ENCODE measurements at places on chromosomes 16 and 17. TPM values are rescaled to one million over a fixed set of nuclear protein-coding genes. Genes with fewer than 3 reads are reported as not detected.

- peaks cover 7% of the 10 kb centered on the region for H3K4me1 ChIP-seq
- DNase-seq = no peak
- H3K36me3 ChIP-seq = peaks cover 3% of the 10 kb centered on the region
- peaks cover 46% of the 10 kb centered on the region for H3K27me3 ChIP-seq
These were observed 21.0 kb upstream of the MTMR4 start for GRCh38 chr17:58535431-58535830.

GRCh38 chr16:10245002-10245401 lies 62.8 kb upstream of the GRIN2A start:
- H3K4me1 ChIP-seq = no peaks in the 10 kb centered on the region
- H3K4me3 ChIP-seq = no peak overlapping the region
- H3K27me3 ChIP-seq = peaks cover 49% of the 10 kb centered on the region
- no peak overlapping the region for H3K27ac ChIP-seq
- DNase-seq = no peak

DNA sequence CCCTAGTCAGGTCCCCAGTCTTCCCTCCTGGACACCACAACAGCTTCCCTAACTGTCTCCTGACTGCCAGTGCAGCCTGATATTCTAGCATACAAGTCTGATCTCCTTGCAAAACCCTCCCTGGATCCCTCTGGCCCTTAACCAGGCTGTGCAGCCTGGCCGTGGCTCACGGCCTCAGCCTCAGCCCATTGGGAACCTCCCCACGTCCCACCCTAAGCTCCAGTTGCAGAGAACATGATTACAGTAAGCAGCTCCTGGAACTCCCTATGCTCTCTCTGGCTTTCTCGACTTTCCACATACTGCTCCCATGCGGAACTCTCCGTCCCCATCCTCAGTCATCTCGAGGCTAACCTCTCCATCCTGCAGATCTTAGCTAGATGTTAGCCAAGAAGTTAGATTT lies 13.0 kb downstream of the ALOX12B start:
- H3K4me3 ChIP-seq = peak overlapping the region; percentile 92
- H3K4me1 ChIP-seq = peaks cover 29% of the 10 kb centered on the region
- H3K27ac ChIP-seq = peak overlapping the region; percentile 45
- peaks cover 11% of the 10 kb centered on the region for H3K36me3 ChIP-seq

DNA sequence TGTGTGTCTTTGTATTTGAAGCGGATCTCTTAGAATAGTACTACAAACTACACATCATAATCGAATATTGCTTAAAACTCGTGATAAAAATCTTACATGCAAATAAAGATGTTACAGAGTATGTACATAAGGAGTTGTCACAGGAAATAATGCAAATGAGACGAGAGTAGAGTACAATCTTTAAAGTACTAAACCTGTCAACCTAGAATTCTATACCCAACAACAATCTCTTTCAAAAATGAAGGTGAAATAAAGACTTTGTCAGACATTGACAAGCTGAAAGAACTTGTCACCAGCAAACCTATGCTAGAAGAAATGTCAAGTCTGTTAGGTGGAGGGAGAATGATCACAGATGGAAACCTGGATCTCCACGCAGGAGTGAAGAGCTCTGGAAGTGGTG lies 83.7 kb upstream of the GNG13 start:
- H3K27ac ChIP-seq = no peak overlapping the region
- H3K4me3 ChIP-seq = no peak overlapping the region
- DNase-seq = no peak
- no peaks in the 10 kb centered on the region for H3K27me3 ChIP-seq
- H3K36me3 ChIP-seq = no peaks in the 10 kb centered on the region

GRCh38 chr17:14622615-14623101 lies 321.8 kb downstream of the HS3ST3B1 start:
- H3K27ac ChIP-seq = no peak overlapping the region
- DNase-seq = no peak
- peaks cover 13% of the 10 kb centered on the region for H3K27me3 ChIP-seq
- H3K4me3 ChIP-seq = no peak overlapping the region
- no peaks in the 10 kb centered on the region for H3K36me3 ChIP-seq
- H3K4me1 ChIP-seq = no peaks in the 10 kb centered on the region

DNA sequence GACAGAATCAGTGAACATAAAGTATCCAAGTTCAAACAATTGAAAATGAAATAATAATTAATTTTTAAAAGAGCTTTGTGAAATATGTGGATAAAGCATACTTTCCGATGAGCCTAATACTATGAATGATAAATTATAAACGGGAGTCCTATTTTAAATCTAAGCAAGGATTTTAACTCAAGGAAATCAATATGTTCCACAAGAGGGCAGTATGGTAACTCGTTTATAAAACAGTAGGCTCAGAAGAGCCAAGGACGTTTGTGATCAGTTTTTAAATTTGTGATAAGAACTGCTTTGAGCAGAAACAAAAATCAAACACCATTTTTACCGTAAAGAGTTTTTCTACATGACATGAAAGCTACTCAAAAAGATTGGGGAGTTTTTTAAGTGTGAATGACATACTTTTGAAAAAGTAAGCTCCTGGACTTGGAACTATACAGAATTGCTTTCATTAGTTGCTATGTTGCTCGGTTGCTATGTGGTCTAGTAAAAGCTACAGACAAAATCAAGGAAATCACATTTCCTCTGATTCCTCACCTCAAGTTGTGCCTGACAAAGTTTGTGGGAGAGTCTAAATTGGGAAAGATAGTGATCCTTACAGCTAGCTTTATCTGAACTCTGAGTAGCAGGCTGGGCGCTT lies 11.8 kb upstream of the TEKT1 start:
- DNase-seq = no peak
- H3K4me3 ChIP-seq = no peak overlapping the region
- peaks cover 5% of the 10 kb centered on the region for H3K36me3 ChIP-seq

Gene KRTAP3-1
- total RNA-seq = not detected

- no peaks in the 10 kb centered on the region for H3K27me3 ChIP-seq
- peaks cover 8% of the 10 kb centered on the region for H3K36me3 ChIP-seq
- no peak overlapping the region for H3K4me3 ChIP-seq
- peaks cover 20% of the 10 kb centered on the region for H3K4me1 ChIP-seq
- no peak overlapping the region for H3K27ac ChIP-seq
These were observed 2.7 kb downstream of the CARMIL2 start for GRCh38 chr16:67647681-67648080.

GRCh38 chr16:4954714-4955113 lies 3.4 kb upstream of the SEC14L5 start:
- H3K4me3 ChIP-seq = no peak overlapping the region
- H3K4me1 ChIP-seq = peaks cover 20% of the 10 kb centered on the region
- H3K36me3 ChIP-seq = peaks cover 5% of the 10 kb centered on the region
- H3K27ac ChIP-seq = no peak overlapping the region
- DNase-seq = no peak
- H3K27me3 ChIP-seq = peaks cover 45% of the 10 kb centered on the region

DNA sequence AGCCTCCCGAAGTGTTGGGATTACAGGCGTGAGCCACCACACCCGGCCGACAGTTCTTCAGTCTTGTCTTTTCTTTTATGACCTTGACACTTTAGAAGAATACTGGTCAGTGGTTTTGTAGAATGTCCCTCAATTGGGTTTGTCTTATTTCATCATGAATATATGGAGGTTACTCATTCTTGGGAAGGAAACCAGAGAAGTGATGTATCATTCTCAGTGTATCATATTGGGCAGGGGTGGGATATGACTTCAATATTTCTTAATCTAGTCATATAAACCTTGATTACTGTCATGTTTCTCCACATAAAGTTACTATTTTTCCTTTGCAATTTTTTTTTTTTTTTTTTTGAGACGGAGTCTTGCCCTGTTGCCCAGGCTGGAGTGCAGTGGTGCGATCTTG lies 36.9 kb downstream of the SNTB2 start:
- H3K36me3 ChIP-seq = peaks cover 2% of the 10 kb centered on the region
- no peak overlapping the region for H3K27ac ChIP-seq
- H3K4me1 ChIP-seq = peaks cover 5% of the 10 kb centered on the region
- no peak for DNase-seq

Gene SNF8
- total RNA-seq = 53.8 TPM

DNA sequence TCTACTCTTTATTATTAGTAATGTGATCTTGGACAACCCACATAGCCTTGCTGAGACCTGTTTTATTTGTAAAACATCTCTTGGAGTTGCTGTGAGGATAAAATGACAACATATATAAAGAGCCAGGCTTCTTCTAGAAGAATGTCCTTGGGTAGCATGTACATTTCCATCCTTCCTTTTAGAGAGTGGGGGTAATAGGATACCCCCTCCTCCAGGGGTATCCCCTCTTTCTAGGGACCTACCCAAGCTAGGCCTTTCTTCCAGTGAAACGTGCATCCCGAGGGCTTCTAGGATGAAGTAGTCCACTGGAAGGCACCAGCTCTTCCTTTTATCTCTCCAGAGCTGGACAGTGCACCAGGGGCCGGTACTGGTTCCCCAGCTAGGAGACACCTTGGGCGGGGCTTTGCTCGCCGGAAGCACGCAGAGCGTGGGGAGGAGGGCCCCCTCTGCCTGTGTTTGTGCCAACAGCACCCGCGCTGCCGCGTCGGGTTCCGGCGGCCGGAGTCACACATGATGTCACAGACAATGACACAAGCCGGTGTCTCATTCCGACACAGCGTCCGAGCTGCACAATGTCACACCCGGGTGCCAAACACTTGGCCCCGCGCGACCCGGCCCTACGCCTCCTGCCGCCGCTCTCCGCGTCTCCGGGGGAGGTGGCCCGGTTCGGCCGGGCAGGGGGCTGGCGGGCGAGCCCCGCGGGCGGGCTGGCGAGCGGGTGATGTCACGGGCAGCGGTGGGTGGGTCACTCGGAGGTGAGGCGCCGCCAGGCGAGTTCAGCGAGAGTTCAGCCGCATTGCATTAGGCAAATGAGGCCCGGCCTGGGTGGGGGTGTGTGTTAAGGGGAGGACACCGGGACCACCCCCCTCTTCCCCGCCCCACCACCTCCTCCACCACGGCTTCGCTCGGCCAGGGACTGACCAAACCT lies 23.4 kb downstream of the GJD3 start:
- H3K4me3 ChIP-seq = peak overlapping the region; percentile 82
- H3K4me1 ChIP-seq = peaks cover 66% of the 10 kb centered on the region
- DNase-seq = peak; percentile 84
- H3K36me3 ChIP-seq = peaks cover 5% of the 10 kb centered on the region
- H3K27ac ChIP-seq = peak overlapping the region; percentile 94
- no peaks in the 10 kb centered on the region for H3K27me3 ChIP-seq

GRCh38 chr17:41617698-41618097 lies 5.1 kb upstream of the KRT16 start:
- no peak overlapping the region for H3K4me3 ChIP-seq
- no peaks in the 10 kb centered on the region for H3K36me3 ChIP-seq
- H3K27ac ChIP-seq = no peak overlapping the region

Gene CSH2
- 3.6 TPM for total RNA-seq

Gene SOST
- total RNA-seq = not detected

GRCh38 chr17:42041619-42042018 lies 8.8 kb downstream of the C17orf113 start:
- peaks cover 7% of the 10 kb centered on the region for H3K27me3 ChIP-seq
- H3K4me3 ChIP-seq = no peak overlapping the region
- H3K4me1 ChIP-seq = peaks cover 2% of the 10 kb centered on the region
- no peak overlapping the region for H3K27ac ChIP-seq
- no peak for DNase-seq

Gene HSD11B2
- not detected for total RNA-seq

- no peak for DNase-seq
- H3K27me3 ChIP-seq = peaks cover 57% of the 10 kb centered on the region
- no peak overlapping the region for H3K27ac ChIP-seq
These were observed 49.3 kb upstream of the JPH3 start for GRCh38 chr16:87552772-87553573.

DNA sequence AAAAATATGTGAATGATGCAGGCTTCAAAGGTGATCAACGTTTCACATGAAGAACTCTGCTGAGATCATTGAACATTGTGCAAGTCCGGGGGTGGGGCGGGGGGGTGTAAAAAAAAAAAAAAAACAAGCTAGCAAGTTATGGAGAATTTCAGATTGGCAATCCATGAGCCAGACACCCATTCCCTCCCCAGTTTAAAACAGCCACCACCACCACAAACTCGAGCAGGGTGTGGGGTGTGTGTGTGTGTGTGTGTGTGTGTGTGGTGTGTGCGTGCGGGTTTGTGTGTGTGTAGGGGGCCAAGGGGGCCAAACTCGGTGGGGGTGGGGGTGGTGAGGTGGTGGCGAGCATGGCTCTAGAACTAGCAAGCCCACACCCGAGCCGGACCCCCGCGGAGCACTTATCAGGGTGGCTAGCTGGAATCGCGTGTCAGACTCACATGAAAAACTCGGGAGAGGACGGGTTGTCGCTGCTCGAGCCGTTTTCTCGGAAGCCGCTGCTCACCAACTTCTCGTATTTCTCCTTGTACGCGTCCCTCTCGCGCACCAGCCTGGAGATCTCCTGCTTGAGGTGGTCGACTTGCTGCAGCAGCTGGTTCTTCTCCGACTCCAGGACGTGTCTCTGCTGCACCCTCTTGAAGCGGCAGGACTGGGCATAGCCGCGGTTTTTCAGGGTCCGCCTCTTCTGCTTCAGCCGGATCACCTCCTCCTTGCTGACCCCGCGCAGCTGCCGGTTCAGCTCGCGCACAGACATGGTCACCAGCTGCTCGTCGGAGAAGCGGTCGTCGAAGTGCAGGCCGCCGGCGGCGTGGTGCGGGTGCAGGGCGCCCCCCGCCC lies 2.0 kb downstream of the MAF start:
- H3K27ac ChIP-seq = peak overlapping the region; percentile 96
- peaks cover 16% of the 10 kb centered on the region for H3K36me3 ChIP-seq
- H3K4me3 ChIP-seq = peak overlapping the region; percentile 94
- peaks cover 46% of the 10 kb centered on the region for H3K4me1 ChIP-seq

DNA sequence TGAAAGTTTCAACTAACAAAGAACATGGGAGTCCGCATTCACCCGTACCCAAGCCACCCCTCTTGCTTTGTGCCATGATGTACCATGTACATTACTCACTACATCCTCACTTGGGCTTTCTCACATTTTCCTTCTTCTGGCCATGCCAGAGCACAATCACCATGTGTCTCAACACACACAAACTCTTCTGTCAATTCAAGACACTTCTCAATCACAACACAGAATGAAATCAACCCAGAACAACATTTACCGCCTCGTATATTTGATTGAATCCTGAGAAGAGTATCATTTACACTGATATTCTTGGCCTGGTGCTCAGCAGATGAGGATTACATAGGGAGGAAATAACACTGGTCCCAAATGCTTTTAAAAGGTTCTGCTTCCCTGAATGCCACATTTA lies 4.5 kb downstream of the ADAMTS18 start:
- peaks cover 2% of the 10 kb centered on the region for H3K36me3 ChIP-seq
- no peak overlapping the region for H3K27ac ChIP-seq
- no peaks in the 10 kb centered on the region for H3K4me1 ChIP-seq
- peaks cover 32% of the 10 kb centered on the region for H3K27me3 ChIP-seq

Gene ZFP3
- 2.5 TPM for total RNA-seq

Gene GP1BA
- 22.9 TPM for total RNA-seq

Gene FAM83G
- total RNA-seq = 7.8 TPM

DNA sequence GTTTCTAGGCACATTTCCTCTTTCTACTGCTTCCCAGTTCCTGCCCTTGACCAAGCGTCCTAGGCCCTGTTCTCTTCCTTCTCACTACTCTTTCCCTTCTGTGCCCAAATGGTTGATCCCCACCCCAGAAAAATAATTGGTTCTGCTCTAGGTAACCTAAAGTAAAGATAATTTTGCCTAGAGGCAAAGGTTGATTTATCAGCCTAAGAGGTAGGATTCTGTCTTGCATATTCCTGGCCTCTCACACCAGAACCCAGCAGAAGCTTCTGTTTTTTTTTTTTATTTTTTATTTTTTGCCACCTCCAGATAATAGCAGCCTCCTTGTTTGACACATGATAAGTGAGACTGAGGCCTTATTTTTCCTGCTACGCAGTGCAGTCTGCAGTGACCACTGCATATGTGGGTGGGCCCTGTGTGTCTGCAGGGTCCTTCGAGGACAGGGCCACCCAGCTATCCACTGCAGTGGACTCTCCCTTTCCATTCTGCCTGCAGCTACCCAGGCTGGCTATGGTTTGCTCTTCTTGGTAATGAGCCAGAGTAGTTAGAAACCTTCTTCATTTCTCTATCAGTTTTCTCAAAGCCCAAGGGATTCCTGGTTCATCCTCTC lies 701 bp downstream of the PIPOX start:
- peaks cover 6% of the 10 kb centered on the region for H3K4me1 ChIP-seq
- no peak overlapping the region for H3K4me3 ChIP-seq
- H3K27me3 ChIP-seq = peaks cover 42% of the 10 kb centered on the region
- DNase-seq = no peak

Gene CLEC18B
- total RNA-seq = 1.6 TPM

Measured in T-helper 17 cell (primary cell).